ENCODE measurements at places on chromosomes 13 and 19. TPM values are rescaled to one million over a fixed set of nuclear protein-coding genes. Genes with fewer than 3 reads are reported as not detected.

KLK7 gene
- 103 TPM for total RNA-seq

KLK3 gene
- 45.2 TPM for total RNA-seq

FCAR gene
- total RNA-seq = 2.4 TPM

ZNF888 gene
- 4.5 TPM for total RNA-seq

GPX4 gene
- 357 TPM for total RNA-seq

SYT5 gene
- total RNA-seq = under 0.01 TPM

PLEKHA4 gene
- total RNA-seq = 25.6 TPM

ZNF578 gene
- total RNA-seq = 1.3 TPM

CEACAM3 gene
- not detected for total RNA-seq

IGFL3 gene
- total RNA-seq = not detected

GRK1 gene
- total RNA-seq = not detected

CCL25 gene
- total RNA-seq = not detected

UBL5 gene
- total RNA-seq = 381 TPM

BCL3 gene
- 34.4 TPM for total RNA-seq

NRTN gene
- 1.6 TPM for total RNA-seq

PLPPR3 gene
- not detected for total RNA-seq

ICAM1 gene
- 20.8 TPM for total RNA-seq

DZIP1 gene
- total RNA-seq = 10.2 TPM

FFAR1 gene
- total RNA-seq = not detected

ARL11 gene
- total RNA-seq = 1.4 TPM

GPC5 gene
- 0.98 TPM for total RNA-seq

APOC1 gene
- total RNA-seq = 285 TPM

C19orf85 gene
- not detected for total RNA-seq

Measured in breast epithelium (tissue), 4 donors.